ENCODE measurements at places on chromosomes 13 and 19.
A peak's percentile ranks its signal among the peaks of the same experiment; 100 is the strongest.

DNA sequence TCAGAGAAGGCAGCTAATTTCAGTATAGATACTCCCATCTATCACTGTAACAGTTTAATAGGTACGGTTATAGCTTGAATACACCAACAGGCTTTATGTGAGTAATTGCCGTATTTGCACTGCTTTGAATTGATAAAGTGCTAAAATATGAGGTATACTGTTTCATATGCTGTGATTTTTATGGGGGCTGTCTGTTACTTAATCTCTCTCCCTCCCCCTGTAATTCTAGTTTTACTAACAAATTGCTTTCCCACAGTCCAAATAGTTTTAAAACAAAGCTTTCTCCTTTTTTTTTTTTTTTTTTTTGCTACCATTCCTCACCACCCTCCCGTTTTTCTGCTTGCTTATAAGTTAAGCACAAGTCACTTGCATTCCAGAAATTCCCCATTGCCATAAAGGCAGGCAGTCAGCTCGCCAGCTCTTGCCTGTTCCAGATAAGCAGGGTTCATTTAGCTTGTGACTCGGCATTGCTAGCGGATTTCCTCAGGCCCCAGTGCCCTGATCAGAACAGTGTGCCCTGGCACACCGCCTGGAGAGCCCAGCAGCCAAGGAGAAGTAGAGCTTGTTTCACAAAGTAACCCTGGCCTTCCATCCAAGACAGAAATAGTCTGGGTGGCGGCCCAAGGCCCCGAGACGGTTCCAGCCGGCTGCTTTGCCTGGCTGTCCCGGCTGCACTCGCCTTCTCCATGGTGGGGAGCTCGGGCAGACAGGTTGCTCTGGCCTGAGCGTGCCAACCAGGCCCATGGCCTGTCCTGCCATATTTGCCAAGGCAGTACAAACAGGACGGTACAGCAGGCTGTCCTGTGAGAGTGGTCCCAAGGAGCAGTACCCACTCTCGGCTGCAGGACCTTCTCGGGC is 43.5 kb upstream of the NPAS1 start:
- no peak overlapping the region for H3K4me3 ChIP-seq
- H3K36me3 ChIP-seq: peaks cover 4% of the 10 kb centered on the region
- H3K4me1 ChIP-seq: peaks cover 55% of the 10 kb centered on the region

GRCh38 chr13:40589285-40590109 is 76.9 kb downstream of the FOXO1 start:
- H3K27me3 ChIP-seq: peaks cover 5% of the 10 kb centered on the region
- peak; percentile 51 for DNase-seq
- peaks cover 91% of the 10 kb centered on the region for H3K4me1 ChIP-seq
- H3K27ac ChIP-seq: peak overlapping the region; percentile 98
- H3K4me3 ChIP-seq: peak overlapping the region; percentile 59

- no peak overlapping the region for H3K4me3 ChIP-seq
- H3K27ac ChIP-seq: no peak overlapping the region
- peaks cover 5% of the 10 kb centered on the region for H3K36me3 ChIP-seq
Measured at GRCh38 chr13:108957369-108958012, 328.1 kb downstream of the MYO16 start.

DNA sequence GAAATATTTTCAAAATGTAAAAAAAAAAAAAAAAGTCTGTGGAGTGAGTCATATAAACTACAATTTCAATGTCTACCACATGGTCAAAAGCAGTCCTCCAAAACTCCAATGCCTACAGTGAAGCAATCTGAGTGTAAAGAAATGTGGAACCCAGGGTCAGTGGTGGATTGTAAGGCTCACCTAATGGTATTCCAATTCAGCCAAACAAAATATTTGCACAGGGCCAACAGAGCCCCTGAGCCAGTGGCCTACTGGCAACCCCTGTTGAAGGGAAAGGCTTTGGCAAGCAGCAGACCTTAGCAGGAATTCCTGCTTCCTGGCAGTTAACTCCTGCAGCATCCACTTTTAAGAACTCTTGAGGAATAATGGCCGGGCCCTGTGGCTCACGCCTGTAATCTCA is 3.4 kb downstream of the DNMT1 start:
- DNase-seq: peak; percentile 30
- no peak overlapping the region for H3K27ac ChIP-seq
- peaks cover 15% of the 10 kb centered on the region for H3K4me1 ChIP-seq
- H3K36me3 ChIP-seq: peaks cover 15% of the 10 kb centered on the region
- peaks cover 8% of the 10 kb centered on the region for H3K27me3 ChIP-seq

DNA sequence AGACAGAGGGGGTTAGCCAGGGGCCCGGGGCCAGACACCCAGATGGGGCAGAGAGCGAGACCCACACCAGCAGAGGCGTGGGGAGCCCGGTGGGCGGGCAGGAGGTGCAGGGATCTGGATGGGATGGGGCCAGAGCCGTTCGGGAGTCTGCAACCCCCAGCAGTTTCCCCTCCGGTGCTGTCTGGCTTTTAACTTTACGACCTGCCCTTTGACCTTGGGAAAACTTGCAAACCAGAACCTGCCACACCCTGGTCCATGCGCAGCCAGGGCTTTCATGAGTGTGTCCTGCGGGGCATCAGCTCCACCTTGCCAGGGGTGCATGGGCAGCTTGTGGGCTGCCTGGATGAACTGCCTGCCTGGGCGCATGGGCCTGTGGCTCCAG is 9.8 kb downstream of the JOSD2 start:
- no peak for DNase-seq
- peaks cover 6% of the 10 kb centered on the region for H3K27me3 ChIP-seq
- H3K4me3 ChIP-seq: no peak overlapping the region
- H3K36me3 ChIP-seq: peaks cover 8% of the 10 kb centered on the region

GRCh38 chr19:53908106-53908934 is 758 bp upstream of the CACNG7 start:
- H3K4me3 ChIP-seq: peak overlapping the region; percentile 88
- peaks cover 42% of the 10 kb centered on the region for H3K27me3 ChIP-seq
- peaks cover 27% of the 10 kb centered on the region for H3K4me1 ChIP-seq
- H3K27ac ChIP-seq: no peak overlapping the region
- H3K36me3 ChIP-seq: peaks cover 8% of the 10 kb centered on the region

- H3K4me1 ChIP-seq: peaks cover 33% of the 10 kb centered on the region
- peak overlapping the region; percentile 98 for H3K4me3 ChIP-seq
- peaks cover 25% of the 10 kb centered on the region for H3K27me3 ChIP-seq
- DNase-seq: no peak
Measured at GRCh38 chr19:2235381-2236063, 607 bp downstream of the PLEKHJ1 start.

All from endothelial cell (in vitro differentiated cells).